ENCODE measurements at places on chromosomes 5 and 9.
A peak's percentile ranks its signal among the peaks of the same experiment; 100 is the strongest.

DNA sequence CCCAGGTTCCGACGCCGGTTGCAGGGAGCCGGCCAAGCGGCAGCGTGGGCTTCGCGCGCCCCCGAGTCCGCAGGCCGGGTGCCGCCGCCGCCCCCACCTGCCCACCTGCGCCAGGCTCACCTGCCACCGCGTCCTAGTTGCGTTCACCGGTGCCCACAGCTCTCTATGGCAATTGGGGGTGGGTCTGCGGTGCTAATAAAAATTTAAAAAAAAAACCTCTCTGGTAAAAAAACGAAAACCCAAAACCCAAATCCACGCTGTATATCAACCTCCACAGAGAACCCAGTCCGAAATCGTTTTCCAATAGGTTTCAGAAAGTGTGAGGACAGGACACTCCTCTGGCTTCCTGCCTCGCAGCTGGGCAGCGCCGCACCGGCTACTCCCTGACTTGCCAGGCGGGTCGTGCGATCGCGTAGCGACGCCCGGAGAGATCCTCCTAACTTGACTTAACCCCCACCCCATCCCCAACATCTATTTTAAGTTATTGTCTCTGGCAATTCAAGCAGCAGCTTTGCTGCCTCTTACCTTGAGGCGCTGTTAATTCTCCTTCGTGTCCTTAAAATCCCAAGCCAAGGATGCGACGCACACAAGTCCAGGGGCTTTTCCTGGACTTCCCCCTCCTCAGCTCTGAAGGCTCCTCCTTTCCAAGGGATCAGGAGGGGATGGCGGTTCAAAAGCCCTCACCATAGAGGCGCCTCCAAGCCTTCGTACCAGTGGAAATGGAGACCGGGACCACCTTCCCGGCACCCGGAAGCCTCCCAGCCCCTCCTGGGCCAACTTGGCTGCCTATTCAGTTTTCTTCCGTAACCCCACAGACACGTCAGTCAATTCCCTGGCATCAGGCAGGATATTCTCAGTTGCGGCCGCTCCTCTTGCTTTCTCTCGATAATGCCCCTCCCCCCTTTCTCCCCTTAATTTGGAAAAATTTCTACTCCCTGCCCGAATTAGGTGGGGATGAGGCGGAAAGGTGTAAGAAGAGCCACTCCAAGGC lies 1639.4 kb upstream of the C9orf72 start:
- no peak for DNase-seq

GRCh38 chr5:82334085-82334692 lies 56.0 kb upstream of the RPS23 start:
- no peak for DNase-seq

DNA sequence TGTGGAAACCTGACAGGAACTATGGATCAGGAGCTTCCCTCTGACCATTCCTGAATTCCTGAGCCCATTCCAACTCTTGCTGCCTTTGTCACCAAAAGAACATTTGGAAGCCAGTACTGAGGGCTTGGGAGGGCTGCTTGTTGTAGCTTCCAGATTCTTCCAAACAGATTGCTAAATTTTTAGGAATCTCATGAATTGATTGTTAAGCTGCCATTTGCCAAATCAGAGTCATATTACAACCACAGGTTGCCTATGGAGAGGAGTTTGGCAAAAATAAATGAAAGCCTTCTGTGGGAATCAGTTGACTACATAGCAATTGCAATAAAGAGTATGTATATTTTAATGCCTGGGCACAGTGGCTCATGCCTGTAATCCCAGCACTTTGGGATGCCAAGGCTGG lies 39.2 kb upstream of the SLC28A3 start:
- no peak for DNase-seq

- peak; percentile 7 for DNase-seq
These were observed 13.4 kb downstream of the OXCT1 start for GRCh38 chr5:41856644-41857491.

DNA sequence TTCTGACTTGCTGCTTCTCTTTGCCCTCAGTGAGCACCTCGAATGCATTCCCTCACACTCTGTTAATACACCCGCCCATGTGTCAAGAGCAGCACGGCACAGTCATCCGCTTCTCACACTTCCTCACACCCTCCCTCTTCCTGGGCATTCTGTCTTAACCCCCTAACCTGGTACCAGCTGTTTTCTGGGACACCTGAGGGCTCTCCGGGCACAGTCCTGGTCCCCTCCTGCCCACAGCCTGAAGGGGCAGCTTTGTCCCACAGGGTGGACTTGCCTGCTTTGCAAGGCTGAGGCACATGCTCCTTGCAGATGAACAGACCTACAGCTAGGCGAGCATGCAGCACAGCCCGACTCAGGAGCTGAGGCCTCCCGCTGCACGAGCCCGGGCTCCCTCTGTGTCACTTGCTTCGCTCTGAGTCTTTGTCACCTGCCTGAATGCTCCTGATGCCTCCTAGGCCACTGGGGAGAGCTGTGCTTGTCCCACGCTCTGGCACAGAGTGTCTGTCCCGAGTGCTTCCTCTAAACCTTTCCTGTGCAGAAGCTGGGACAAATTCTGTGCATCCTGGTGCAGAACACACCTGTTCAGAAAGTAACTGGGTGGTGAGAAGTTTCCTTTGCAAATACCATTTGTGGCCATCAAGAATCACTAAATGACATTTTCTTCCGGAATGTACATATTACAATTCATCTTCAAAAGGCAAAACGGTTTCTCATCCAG lies 47.8 kb downstream of the AHRR start:
- DNase-seq: no peak

GRCh38 chr5:98463676-98464075 lies 309.8 kb upstream of the RGMB start:
- DNase-seq: no peak

DNA sequence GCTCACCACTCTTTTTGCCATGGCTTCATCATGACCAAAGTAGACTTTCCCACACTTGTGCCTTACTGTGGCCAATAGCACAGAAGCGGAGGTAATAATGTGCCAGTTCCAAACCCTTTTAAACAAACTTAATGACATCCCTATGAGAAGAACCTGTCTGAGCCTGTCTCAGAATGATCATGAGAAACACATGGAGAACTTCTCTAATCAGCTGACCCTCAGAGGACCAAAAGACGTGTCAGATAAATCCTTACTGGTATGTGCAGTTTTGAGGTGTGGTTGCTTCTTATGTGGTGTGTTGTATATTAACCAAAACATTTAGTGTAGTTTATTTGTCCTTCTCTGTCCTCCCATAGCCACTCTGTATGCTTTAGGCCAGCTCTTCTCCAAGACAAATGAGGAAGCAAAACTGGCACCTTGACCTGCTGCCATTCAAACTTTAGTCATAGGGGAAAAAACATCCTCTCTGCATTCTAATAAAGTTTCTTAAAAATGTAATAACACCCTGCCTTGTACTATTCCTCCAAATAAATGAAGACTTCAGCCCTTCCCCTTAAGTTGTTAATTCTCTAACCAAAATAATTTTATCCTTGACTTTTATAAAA lies 168.9 kb downstream of the MUSK start:
- no peak for DNase-seq

GRCh38 chr5:138033386-138033808 lies 518 bp upstream of the FAM13B start:
- no peak for DNase-seq

GRCh38 chr5:151461312-151461711 lies 13.9 kb downstream of the SLC36A1 start:
- DNase-seq: no peak

- DNase-seq: no peak
These were observed 49.0 kb downstream of the SGCD start for GRCh38 chr5:156375895-156376495.

GRCh38 chr9:20205821-20206220 lies 416.5 kb downstream of the MLLT3 start:
- no peak for DNase-seq

- DNase-seq: no peak
These were observed 236.1 kb downstream of the ADAMTSL1 start for GRCh38 chr9:18710065-18710464.

DNA sequence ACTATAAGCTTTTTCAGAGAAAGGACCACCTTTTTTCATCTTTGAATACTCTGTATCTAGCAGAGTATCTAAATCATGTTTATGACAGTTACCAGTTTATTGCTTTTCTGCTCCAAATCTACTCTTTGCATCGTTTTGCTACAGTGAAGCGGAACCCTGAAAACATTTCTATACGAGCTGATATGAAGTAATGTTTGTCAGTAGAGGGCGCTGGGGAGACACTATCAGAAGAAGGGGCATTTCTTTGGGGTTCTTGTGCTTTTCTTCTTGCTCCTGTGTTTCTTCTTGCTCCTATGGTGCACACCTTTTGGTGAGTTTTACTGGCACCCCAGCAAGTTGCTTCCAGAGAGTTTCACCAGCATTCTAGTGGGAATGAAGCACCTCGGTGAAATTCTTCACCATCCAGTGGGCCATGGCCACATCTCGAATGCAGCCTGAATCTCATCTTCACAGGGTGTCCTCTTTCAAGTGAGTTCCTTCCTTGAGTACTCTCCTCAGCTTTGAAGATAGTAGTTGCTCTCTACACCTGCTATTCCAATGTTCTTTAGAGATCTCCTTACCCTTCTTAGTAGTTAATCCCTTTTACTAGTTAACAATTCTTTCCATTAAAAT lies 98.4 kb downstream of the FGF1 start:
- no peak for DNase-seq

DNA sequence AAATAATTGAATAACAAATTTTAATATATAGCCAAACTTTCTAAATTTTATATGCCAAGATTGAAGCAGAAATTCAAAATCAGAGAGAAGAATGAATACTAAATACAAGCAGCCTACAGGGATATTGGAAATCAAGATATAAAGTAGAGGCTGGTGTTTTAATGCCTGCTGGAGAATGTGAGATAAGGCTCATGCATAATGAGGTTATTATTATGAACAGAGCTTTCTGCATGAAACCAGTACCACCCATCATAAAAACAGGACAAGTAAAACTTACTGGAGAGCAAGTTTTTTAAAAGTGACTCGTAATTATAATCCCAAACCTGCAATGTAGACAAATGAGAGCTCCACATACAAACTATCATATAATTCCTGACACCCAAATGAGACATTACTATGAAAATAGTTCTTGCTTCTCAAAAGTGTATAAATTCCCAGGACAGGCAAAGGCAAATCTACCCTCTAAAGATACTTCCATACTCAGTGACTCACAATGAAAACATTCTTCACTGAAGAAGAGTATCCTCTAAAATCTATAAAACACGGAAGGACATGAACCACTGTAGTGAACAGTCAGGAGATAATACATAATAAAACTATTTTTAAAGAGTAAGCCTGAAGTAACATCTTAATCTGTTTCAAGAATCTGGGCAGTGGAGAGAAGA lies 532.0 kb upstream of the GRAMD2B start:
- DNase-seq: no peak

Measured in stimulated activated CD4-positive, alpha-beta T cell treated with anti-CD3 and anti-CD28 coated beads, Interleukin-15, amount 100 ng/mL, for 1 hour (primary cell).